Astrocyte (in vitro differentiated cells and primary cell): ENCODE measurements at places on chromosomes 5 and 9. TPM values are rescaled to one million over a fixed set of nuclear protein-coding genes. Genes with fewer than 3 reads are reported as not detected.
A peak's percentile ranks its signal among the peaks of the same experiment; 100 is the strongest.

DNA sequence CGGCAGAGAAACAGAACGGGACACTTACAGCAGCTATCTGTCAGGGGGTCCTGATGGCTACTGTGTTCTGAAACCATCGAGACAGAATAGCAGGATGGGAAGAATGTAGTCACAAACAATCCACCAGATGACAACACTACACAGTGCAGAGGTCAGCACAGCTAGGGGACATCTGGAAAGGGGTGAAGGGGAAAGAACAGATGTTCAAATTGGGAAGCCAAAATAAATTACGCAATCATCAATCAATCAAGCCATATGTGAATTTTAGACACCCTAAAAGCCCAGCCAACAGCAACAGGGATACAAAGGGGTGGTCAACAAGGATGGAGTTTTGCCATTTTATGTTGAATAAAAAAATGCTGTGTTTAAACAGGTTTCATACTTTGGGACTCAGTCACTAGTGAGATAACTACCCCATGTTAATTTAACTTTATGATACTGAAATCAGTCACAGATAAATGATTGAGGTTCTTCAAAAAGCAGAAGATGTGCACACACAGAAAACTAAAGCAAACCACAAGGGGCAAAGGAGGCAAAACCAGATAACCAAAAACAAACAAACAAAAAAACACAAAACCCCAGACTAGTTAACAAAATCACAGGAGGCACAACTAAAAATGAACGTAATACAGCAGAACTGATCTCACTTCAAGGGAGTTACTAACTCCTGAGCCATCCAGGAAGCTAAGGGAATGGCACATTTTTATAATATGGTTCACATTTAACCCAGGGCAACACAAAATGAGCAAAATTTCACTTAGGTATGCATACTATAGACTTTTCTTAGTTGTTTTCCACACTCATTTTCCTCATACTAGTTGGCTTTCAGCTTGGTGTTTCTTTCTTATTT lies 65.9 kb downstream of the HABP4 start:
- peak; percentile 53 for DNase-seq

- no peak for DNase-seq
Observed at GRCh38 chr9:125089331-125089730, 54.0 kb downstream of the SCAI start.

DNA sequence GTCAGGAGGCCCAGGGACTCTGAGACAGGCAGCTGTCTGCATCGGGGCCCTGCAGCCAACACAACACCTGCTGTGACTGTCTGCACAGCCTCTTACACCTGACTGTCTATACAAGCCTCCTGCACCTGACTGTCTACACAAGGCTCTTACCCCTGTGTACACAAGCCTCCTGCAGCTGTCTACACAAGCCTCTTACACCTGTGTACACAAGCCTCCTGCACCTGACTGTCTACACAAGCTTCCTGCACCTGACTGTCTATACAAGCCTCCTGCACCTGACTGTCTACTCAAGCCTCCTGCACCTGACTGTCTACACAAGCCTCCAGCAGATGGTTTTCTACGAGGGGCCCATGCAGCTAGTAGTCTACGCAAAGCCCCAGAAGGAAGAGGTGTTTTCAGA lies 18.6 kb downstream of the IRX2 start:
- DNase-seq: no peak

DNA sequence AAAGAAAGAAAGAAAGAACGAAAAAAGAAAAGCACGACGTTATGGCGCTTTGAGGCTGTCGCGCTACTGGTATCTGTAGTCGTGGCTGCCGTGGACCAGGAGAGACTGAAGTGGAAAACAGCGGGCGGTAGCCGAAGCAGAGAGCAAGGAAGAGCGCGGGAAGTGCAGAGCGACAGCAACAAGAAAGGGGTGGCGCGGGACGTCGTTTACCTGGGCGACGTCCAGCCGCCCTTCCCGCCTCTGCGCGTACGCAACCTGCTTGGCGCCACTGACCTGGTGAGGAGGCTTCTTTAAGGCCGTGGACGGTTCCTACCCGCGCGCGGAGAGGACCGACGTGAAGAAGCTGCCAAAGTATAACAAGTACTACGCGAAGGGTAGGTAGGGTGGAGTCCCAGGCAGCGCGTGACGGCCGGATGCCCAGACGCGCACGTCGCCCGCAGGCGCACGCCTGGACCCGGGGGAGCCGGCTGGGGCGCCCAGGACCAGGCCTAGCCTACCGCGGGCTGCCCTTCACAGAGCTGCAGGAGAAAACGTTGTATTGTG lies 15.4 kb downstream of the CCL28 start:
- peak; percentile 2 for DNase-seq

DNA sequence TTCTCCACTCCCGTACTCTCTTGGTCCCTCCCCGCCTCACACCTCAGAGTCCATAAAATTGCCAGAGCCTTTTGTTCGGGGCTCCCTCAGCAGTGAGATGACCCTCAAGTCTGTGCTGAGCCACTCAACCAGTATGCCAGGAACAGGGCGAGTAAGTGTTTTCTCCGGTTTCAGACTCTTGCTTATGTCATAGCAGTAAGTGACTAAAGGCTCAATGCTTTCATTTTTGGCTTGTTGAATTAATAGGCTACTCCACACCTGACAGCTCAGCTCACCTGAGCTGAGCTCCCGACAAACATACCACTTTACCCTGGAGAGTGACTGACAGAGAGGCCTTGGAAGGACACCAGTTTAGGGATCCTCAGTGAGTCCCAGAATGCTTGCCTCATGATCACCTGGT lies 30.5 kb downstream of the PCSK1 start:
- no peak for DNase-seq

- DNase-seq: no peak
Observed at GRCh38 chr9:2029666-2030170, 14.6 kb downstream of the SMARCA2 start.

GRCh38 chr5:41815663-41816229 lies 54.5 kb downstream of the OXCT1 start:
- DNase-seq: no peak

DNA sequence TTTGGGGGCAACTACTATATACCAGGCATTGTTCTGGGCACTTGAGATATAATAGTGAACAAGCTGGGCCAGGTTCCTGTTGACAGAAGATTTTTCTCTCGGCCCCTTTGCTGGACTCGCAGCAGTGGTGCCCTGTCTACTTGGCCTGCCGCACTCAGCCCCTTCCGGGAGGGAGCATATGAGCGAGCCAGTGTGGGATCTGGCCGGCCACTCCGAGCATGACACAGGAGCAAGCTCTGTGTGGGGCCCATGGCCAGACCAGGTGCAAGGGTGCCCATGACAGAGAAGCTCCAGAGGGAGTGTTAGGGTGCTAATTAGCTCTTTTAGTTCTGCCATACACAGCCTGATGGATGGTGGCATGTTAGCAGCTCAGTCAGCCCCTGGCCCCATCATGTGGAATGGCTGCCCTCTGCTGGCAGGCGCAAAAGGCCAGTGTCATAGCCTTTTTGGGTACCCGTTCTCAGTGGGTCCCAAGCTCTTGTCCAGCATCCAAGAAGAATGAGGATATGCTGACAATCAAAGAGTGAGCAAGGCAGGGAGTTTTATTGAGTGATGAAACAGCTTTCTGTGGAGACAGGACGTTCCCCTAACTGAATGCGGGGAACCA lies 9.3 kb upstream of the KIF4B start:
- DNase-seq: no peak

GRCh38 chr5:109589986-109590385 lies 99.7 kb upstream of the MAN2A1 start:
- DNase-seq: no peak

DNA sequence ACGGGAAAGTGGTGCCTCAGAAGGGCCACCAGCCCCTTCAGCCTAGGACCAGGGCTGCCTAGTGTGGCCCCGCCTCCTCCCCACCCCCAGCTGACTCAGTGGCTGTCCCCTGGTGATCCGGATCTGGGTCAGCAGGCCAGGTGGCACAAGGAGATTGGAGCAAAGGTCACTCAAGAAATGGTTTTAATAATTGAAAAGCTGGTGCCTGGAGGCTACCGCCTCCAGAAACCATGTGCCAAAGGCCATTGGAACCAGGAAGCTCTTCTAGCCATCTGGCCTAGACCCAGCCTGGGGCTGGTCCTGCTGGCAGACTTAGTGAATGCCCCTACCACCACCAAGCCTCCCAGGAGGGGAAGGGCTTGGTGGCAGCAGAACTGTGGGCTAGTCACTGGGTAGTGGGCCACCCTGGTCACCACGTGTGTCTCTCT lies 1.5 kb downstream of the ST6GALNAC4 start:
- DNase-seq: no peak

DNA sequence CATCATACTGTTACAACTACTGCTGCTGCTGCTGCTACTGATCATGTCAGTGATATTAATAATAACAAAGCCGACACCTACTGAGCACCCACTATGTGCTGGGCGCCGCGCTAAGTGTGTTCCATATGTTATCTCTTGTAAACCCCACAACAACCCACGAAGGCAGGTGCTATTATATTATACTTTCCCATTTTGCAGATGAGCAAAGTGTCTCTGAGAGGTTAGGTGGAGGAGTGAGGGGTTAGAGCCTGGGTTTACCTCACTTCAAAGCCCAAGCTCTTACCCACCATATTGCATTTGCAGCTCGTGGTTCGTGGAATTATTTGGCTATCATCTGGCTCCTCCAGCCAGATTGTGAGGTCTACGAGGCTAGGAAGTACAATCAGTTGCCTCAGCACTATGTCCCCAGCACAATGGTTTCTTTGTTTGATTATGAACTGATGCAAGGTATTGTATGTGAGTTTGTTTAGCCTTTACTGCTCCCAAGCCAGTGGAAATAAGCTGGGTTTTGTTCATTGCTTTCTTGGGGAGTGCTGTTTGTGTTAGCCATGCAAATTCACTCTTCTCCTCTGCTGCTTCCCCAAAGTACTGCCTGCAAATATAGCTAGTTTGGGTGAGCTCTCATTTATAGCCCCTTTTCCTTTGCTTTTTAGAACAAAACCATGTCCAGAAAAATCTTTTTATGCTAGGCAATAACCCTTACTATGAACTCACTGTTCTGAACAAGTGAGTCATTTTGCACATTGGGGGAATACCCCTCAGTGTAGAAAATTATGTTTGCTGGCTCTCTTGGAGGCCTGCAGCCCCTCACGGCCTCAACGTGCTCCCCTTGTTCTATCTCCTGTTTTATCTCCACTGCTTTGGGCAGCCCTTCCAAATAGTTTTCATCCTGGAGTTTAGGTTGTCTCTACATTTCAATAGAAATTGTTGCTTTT lies 47.9 kb downstream of the ALG2 start:
- DNase-seq: no peak

GRCh38 chr5:64149857-64150521 lies 15.7 kb upstream of the RNF180 start:
- no peak for DNase-seq

GRCh38 chr9:81789721-81790120 lies 100.4 kb upstream of the TLE1 start:
- peak; percentile 76 for DNase-seq

DNA sequence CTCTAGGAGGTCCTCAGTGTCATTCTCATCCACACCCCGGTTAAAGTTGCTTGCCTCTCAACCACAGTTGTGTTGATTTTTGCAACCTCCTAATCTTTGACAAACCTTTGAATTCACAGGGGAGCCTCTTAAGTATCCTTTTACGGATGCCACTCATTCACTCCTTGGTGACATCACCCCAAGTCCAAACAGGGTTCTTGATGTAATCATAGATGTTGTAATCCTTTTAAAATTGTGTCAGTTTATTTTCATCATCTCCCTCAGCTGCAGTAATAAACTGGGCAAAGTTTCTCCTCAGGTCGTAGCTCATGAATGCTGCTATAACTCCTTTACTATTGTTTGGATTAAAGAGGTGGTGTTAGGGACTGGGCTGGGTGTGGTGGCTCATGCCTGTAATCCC lies 637.2 kb upstream of the NUDT12 start:
- DNase-seq: no peak

- DNase-seq: peak; percentile 63
Observed at GRCh38 chr5:93929131-93929530, 187.7 kb upstream of the POU5F2 start.

DNA sequence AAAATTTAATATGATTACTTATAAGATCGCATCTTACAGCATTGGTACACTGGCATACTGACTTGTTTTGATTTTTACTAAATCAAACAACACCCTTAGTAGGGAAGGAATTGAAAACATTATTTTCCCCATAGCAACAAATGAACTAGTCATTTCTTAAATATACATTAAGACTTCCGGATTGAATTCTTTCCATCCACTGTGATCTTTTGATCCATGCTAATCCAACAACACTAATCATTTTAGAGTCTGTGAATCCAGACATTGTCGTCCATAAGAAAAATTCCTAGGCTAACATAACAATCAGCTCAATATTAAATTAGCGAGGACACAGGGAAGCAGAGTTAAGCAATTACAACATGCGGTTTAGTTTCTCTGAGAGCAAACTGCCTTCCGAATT lies 21.6 kb upstream of the ERAP1 start:
- DNase-seq: no peak

GRCh38 chr5:40842351-40842750 lies 1.2 kb downstream of the CARD6 start:
- DNase-seq: no peak

FAM200C gene
- total RNA-seq: 1.7 and 2.1 TPM in 2 replicates

SPATA31D4 gene
- total RNA-seq: not detected in 2 replicates

ZNF622 gene
- 56.3 and 56.4 TPM in 2 replicates for total RNA-seq

INSL4 gene
- 0.11 TPM in 1 of 2 replicates, not detected in the other for total RNA-seq

IPPK gene
- total RNA-seq: 11.3 and 14.1 TPM in 2 replicates

CYLC2 gene
- not detected in 2 replicates for total RNA-seq

OGN gene
- not detected in 2 replicates for total RNA-seq

MEIKIN gene
- total RNA-seq: not detected in 2 replicates

CER1 gene
- total RNA-seq: 2.2 and 2.8 TPM in 2 replicates

LHX3 gene
- total RNA-seq: not detected in 2 replicates

CD14 gene
- 0.16 and 0.34 TPM in 2 replicates for total RNA-seq

HRCT1 gene
- 0.39 and 0.62 TPM in 2 replicates for total RNA-seq
